NCI-H187 (cell line): ENCODE measurements at places on chromosomes 7 and 10.
A peak's percentile ranks its signal among the peaks of the same experiment; 100 is the strongest.

DNA sequence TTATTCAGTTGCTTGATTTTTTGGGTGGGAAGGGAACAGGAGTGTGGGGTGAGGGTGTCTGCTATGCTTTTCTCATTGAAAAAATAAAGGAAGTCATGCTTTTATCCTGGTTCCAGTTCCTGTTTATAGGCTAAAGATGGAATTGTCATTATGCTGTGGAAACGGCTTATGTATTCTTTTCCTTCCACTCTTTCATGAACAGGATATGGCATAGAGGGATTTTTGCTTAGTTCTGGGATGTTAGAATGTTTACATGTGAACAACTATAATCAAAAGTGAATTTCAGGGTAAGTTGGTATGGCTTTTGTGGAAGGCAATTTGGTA lies 35.9 kb upstream of the PTPN12 start:
- no peak for DNase-seq

DNA sequence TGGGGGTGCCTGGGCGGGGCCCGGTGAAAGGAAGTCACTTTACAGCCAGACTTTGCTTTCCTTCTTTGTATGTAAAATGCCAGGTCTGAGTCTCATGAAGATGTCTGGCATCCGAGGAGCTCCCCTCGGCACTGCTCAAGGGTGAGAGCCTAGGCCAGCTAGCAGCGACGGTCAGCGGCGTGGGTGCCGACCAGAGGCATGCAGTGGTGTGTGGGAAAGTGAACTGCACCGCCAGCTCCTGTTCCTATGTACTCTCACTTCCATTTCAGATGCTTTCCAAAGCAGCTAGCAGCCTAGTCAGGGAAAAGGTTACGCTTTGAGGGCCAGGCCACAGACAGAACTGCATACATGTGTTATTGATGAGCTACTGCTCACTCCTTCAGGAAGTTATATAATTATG lies 172.8 kb downstream of the ZMYND11 start:
- no peak for DNase-seq

GRCh38 chr10:127918572-127918971 lies 11.7 kb downstream of the PTPRE start:
- no peak for DNase-seq

DNA sequence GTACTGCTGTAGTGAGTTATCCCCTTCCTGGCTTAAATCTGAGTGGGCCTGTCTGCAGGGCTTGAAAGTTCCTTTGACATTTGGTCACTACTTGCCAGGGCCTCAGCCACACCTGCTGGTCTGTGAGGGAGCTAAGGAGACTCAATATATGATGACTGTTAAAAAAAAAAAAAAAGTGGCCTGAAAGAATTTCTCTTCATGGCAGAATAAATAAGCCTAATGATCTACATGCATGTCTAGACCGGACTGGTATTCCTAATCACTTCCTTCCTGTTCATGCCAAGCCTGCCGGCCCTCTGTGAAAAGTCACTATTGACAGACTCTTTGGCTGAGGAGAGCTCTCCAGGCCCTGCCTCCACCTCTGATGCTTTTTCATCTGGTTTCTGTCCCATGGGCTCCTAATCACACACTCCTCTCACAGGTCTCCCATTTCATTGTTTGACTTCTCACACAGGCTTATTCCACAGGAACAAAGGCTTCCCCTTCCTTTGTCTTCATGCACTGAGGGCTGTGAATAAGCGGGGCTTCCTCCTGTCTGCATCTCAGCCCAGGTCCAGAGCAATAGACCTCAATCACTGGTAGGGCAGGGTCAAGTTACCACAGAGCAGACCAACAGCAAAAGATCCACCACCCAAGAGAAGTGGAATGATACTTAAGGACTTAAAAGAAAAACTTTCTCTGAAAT lies 99.1 kb upstream of the SEC61G start:
- DNase-seq: no peak

DNA sequence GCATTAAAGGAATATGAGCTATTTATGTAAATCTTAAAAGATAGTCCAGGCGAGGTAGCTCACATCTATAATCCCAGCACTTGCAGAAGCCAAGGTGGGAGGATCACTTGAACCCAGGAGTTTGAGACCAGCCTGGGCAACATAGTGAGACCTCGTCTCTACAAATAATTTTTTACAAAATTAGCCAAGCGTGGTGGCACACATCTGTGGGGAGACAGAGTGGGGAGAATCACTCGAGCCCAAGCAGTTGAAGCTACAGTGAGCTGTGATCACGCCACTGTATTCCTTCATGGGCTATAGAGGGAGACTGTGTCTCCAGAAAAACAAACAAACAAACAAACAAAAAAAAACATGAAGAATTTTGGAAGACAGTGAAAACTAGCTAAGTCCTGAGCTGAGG lies 28.4 kb downstream of the HERC4 start:
- DNase-seq: no peak

DNA sequence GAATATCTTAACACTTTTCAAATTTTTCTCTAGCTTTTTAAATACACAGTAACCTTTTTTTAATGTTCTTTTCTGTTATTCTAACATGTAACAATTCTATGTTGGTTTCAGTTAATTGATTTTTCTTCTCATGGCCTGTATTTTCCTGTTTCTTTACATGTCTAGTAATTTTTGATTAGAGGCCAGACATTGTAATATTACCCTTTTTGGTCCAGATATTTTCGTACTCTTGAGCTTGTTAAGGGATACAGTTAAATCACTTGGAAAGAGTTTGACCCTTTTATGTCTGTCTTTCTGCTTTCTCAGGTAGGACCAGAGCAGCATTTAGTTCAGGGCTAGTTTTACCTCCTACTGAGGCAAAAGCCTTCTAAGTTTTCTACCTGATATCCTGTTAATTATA lies 45.0 kb downstream of the BICC1 start:
- DNase-seq: no peak

DNA sequence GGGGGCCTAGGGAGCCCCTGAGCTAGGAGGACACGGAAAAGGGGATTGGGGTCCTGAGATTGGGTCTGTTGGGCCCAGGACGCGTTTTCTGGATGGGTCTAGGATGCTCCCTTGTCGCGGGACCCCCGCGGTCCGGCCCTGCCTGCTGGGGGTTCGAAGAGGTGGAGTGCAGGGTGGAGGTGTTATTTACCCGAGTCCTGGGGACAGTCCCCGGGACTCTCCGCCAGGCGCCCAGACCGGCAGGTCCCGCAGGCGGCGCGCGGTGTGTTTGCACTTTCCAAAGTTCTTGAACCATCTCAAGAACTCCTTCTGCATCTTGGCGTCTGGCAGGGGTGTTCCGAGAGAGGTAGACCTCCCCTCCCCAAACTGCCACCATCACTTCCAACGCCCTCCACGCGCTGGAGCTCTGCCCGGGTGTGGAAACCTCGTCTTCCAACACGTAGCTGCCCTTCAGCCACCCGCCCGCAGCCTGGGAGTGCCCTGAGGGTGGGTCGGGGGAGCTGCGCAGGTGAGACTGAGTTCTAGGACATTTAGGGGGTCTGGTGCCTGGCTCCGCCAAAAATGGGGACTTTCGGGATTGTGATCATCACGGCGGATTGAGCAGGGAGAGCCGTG lies 569 bp downstream of the CAV1 start:
- DNase-seq: no peak

- DNase-seq: no peak
These were observed 28.7 kb upstream of the JAKMIP3 start for GRCh38 chr10:132036887-132037675.

- DNase-seq: peak; percentile 96
These were observed 14.8 kb upstream of the WNT16 start for GRCh38 chr7:121313793-121314676.

GRCh38 chr7:34222722-34223121 lies 317.4 kb downstream of the BMPER start:
- no peak for DNase-seq

- DNase-seq: no peak
These were observed 362.6 kb upstream of the MGMT start for GRCh38 chr10:129104266-129105045.

DNA sequence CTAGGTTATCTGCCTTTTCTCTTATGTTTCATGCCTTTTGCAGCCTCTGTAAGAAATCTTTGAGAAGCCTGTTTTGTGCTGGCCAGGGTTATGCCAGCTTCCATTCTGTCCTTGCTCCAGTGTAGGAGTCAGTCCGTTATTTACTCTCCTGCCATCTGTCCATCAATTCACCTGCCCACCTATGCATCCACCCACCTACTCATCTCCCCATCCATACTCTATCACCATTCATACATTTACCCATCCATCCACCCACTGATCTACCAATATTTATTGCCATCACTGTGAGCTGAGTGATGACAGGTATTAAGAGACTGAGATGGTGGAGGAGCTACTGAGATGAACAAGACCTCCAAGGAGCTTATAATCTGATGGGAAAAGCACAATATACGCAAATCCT lies 12.7 kb upstream of the PPIF start:
- DNase-seq: no peak

DNA sequence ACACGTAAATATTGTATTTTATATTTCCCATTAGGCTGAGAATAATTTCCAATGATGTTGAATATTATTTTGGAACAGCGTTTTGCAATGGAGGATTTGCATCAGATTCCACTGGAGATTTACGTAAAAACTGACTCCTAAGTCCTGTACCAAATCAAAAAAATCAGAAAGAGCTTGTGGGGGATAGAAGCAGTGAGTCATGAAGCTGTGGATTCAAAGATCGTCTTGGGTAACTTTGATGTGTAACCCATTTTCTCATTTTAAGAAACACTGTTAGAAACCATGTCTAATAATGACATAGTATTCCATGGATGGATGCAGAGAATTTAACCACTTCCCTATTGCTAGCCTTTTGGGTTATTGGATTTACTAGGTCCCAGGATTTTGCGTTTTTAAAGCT lies 158.6 kb downstream of the INHBA start:
- DNase-seq: no peak

DNA sequence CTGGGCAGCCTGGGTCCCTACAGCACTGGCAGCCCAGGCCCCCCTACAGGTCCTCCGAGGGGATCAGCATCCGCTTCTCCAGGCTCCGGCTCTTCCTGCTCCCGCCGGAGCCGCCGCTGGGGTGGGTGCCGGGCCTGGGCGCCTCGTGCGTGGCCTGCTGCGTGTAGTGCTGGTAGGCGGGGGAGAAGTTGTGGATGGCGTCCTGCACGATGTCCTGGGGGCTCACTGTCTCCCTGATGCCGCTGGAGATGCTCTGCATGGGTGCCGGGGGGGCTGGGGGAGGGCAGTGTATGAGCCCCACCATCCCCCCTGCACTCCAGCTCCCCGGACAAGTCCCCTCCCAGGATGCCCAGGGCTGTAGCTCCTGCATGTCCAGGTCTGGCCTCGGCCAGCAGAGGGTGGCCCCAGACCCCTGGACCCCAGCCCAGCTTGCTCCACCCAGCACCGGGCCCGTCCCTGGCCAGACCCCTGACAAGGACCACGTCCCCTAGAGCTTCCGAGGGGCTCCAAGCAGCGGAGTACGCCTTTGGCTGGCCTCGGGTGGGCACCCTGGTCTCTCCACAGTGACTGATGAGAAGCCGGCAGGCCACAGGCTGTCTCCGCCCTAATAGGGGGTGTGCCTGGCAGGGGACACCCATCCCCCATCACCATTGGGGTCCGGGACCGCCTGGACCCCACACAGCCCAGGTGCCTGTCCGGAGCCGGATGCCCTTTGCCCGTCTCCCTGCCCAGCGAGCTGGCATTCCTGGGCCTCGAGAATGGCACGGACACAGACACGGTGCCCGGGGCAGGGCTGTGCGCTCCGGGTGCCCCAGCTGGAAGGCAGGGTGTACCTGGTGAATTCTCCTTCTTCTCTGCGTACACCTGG lies 8.9 kb downstream of the TMEM184A start:
- DNase-seq: no peak

DNA sequence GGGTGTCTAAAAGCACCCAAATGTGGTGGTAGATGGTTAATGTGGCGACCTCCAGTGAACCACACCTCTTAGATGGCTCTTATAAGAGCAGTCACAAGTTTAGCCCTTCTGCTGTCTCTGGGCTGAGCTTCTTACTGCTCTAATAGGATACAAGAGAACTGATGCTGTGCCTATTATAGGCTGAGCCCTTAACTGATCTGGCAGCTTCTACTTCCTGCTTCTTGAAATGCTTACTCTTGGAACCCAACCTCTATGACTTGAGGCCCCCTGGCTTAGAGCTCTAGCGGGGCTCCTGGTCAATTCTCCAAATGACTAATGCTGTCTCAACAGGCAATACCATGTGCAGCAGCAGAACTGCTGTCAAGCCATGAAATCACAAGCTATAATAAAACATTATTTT lies 35.0 kb upstream of the LSM8 start:
- DNase-seq: no peak

DNA sequence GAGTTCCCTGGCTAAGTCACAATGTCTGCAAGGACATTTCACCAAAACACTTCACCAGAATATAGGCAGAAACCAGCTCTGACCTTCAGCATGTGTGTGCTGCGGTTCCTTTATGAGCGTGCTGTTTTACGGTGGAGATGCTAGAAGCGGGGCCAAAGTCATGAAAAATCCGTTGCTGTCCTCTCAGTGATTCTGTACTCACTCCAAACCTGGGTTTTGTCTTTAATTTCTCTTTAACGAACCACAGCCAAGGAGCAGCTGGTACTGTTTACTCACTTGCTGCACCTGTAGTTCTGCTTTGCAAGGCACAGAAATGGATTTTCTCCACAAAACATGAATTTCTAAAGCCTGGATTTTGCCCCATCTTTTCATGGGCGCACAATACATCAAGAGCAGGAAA lies 639.9 kb downstream of the PHTF2 start:
- DNase-seq: peak; percentile 74

GRCh38 chr10:1677307-1677939 lies 59.9 kb downstream of the ADARB2 start:
- no peak for DNase-seq

- no peak for DNase-seq
These were observed 289.8 kb upstream of the KLF6 start for GRCh38 chr10:4074545-4075407.

DNA sequence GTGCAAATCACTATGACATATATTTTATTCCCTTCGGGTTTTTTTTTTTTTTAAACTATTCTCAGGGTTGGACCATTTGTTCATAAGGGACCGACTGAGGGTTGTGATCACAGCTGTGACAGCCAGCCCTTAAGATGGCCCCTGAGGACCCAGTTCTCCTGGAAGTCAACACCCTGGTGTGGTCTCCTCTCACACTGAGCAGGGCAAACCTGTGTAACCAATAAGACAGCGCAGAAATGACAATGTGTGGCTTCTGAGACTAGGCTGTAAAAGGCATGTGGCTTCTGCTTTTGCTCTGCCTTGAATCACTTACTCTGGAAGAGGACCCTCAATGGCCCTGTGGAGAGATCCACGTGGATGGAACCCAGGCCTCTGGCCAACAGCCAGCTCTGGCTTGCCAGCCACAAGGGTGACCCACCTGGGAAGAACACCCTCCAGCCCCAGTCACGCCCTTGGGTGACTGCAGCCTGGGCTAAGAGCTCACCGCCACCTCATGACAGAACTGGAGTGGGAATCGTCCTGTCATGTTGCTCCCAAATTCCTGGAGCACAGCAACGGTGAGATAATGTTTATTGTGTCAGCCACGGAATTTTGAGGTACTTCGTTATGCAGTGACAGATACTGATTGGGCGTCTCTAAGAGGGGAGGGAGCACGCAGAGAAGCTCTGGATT lies 127.1 kb downstream of the CLEC2L start:
- DNase-seq: no peak

- no peak for DNase-seq
These were observed 43.3 kb upstream of the ITGA8 start for GRCh38 chr10:15763006-15763405.
